Airway epithelial cell (primary cell): ENCODE measurements at places on chromosomes 13 and 19. TPM values are rescaled to one million over a fixed set of nuclear protein-coding genes. Genes with fewer than 3 reads are reported as not detected.

KCNJ14 gene
- 0.05 and 0.42 TPM in 2 replicates for total RNA-seq

TEX26 gene
- not detected in 2 replicates for total RNA-seq

LSR gene
- total RNA-seq: 85.6 and 108 TPM in 2 replicates

LMO7 gene
- 76.5 and 99.7 TPM in 2 replicates for total RNA-seq

CRX gene
- total RNA-seq: not detected in 2 replicates

NLRP11 gene
- total RNA-seq: not detected in 2 replicates

BRD4 gene
- 13.4 and 18.3 TPM in 2 replicates for total RNA-seq

TUBA3C gene
- total RNA-seq: not detected in 2 replicates

ZBTB32 gene
- not detected in 2 replicates for total RNA-seq

ATP4B gene
- total RNA-seq: not detected in 2 replicates

MCF2L gene
- total RNA-seq: 1.7 TPM in 1 of 2 replicates, not detected in the other

KLK11 gene
- total RNA-seq: 42.9 and 68.4 TPM in 2 replicates

SHISA7 gene
- not detected in 2 replicates for total RNA-seq

PROSER1 gene
- total RNA-seq: 9.5 and 18.3 TPM in 2 replicates

SELENOV gene
- total RNA-seq: not detected in 2 replicates

FXYD3 gene
- 517 and 658 TPM in 2 replicates for total RNA-seq

MYO16 gene
- total RNA-seq: 0.21 and 0.33 TPM in 2 replicates

PGLYRP2 gene
- not detected in 2 replicates for total RNA-seq

LYL1 gene
- total RNA-seq: 0.09 and 0.63 TPM in 2 replicates

FBXO27 gene
- 9.2 and 11.9 TPM in 2 replicates for total RNA-seq

KIR2DL4 gene
- total RNA-seq: not detected in 2 replicates

FFAR2 gene
- not detected in 2 replicates for total RNA-seq

ZNF560 gene
- 0.49 TPM in 1 of 2 replicates, not detected in the other for total RNA-seq

TFDP1 gene
- total RNA-seq: 64.1 and 85.5 TPM in 2 replicates

FGF14 gene
- not detected in 2 replicates for total RNA-seq

KANK3 gene
- 1.2 and 4.6 TPM in 2 replicates for total RNA-seq

URAD gene
- total RNA-seq: not detected in 2 replicates

ELSPBP1 gene
- total RNA-seq: not detected in 2 replicates

ANKRD10 gene
- 12.1 and 20.2 TPM in 2 replicates for total RNA-seq

ZNF57 gene
- total RNA-seq: 8.0 and 14.7 TPM in 2 replicates

VRK3 gene
- 17.1 and 32.4 TPM in 2 replicates for total RNA-seq

CEACAM7 gene
- 0.71 TPM in 1 of 2 replicates, not detected in the other for total RNA-seq

PLA2G4C gene
- total RNA-seq: 0.56 TPM in 1 of 2 replicates, not detected in the other

ZIM2 gene
- not detected in 2 replicates for total RNA-seq

BICRA gene
- 3.9 and 4.6 TPM in 2 replicates for total RNA-seq
